ENCODE measurements at places on chromosomes 5 and 9.
A peak's percentile ranks its signal among the peaks of the same experiment; 100 is the strongest.

GRCh38 chr5:73119451-73120157 is 771 bp upstream of the TMEM171 start:
- peak; percentile 54 for DNase-seq
- peak overlapping the region; percentile 4 for H3K27ac ChIP-seq
- H3K4me3 ChIP-seq = peak overlapping the region; percentile 50
- H3K4me1 ChIP-seq = peaks cover 27% of the 10 kb centered on the region
- no peaks in the 10 kb centered on the region for H3K36me3 ChIP-seq

GRCh38 chr9:70409800-70410199 is 4.7 kb downstream of the KLF9 start:
- H3K27ac ChIP-seq = peak overlapping the region; percentile 100
- H3K36me3 ChIP-seq = peaks cover 31% of the 10 kb centered on the region
- peaks cover 61% of the 10 kb centered on the region for H3K4me1 ChIP-seq
- no peaks in the 10 kb centered on the region for H3K27me3 ChIP-seq
- DNase-seq = no peak

GRCh38 chr5:180367300-180367699 is 14.2 kb upstream of the GFPT2 start:
- H3K4me3 ChIP-seq = no peak overlapping the region
- no peak for DNase-seq
- no peak overlapping the region for H3K27ac ChIP-seq
- no peaks in the 10 kb centered on the region for H3K36me3 ChIP-seq
- peaks cover 4% of the 10 kb centered on the region for H3K4me1 ChIP-seq

DNA sequence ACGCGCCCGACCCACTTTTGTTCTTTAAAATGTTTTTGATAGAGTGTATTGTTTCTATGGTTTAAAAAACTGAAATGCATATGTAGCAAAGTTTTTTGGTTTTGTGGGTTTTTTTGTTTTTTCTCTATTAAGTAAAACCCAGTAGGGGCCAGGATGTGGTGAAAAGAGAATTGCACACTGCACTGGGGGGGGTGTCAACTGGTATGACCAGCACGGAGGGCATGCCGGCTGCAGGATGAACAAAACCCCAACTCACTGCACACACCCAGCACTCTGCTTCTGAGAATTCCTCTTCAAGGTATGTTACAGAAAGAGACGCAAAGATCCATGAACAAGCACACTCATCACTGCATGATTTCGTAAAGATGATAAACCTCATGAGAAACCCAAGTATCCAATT is 75.0 kb downstream of the STK10 start:
- peak; percentile 96 for DNase-seq
- peak overlapping the region; percentile 91 for H3K27ac ChIP-seq
- peaks cover 61% of the 10 kb centered on the region for H3K36me3 ChIP-seq

GRCh38 chr9:109476642-109477257 is 21.4 kb downstream of the PTPN3 start:
- H3K27me3 ChIP-seq = peaks cover 6% of the 10 kb centered on the region
- no peak overlapping the region for H3K27ac ChIP-seq
- no peak overlapping the region for H3K4me3 ChIP-seq
- H3K4me1 ChIP-seq = no peaks in the 10 kb centered on the region
- no peaks in the 10 kb centered on the region for H3K36me3 ChIP-seq
- DNase-seq = no peak

DNA sequence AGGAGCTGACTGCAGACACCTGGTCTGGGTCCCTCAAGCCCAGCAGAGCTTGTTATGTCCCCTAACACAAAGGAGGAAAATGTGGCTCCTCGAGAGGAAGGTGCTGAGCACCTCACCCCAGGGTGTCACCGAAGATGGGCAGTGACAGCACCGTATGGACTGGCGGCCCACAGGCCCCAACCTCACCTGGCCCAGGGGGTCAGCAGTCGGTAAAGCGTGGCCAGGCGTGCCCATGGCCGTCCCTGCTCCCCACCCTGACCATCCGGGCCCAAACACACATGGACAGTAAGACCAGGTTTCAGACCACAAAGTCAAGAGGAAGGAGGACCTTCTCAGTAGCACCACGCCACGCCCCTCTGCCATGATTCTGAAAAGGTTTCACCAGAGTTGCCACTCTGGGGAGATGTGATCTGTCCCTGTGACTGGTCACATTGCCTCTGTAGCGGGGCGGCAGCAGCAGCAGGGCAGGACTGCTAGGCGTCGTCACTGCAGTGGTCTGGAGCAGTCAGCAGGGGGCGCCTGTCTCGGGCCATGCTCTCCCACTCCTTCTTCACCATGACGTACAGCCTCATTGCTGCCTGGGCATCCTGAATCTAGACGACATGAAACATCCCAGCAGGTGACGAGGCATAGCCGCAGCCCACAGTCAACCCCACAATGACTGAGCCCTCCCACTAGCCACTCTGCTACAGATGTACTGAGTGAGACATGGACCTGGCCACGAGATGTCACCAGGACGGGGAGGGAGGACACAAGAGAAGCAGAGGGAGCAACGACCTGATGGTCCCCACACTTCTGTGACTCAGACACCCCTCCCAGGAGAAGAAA is 11.1 kb downstream of the REXO4 start:
- H3K27me3 ChIP-seq = no peaks in the 10 kb centered on the region
- H3K36me3 ChIP-seq = peaks cover 47% of the 10 kb centered on the region
- peak overlapping the region; percentile 78 for H3K27ac ChIP-seq

GRCh38 chr5:163342306-163342705 is 95.1 kb upstream of the CCNG1 start:
- no peaks in the 10 kb centered on the region for H3K27me3 ChIP-seq
- no peaks in the 10 kb centered on the region for H3K36me3 ChIP-seq
- no peak for DNase-seq
- H3K27ac ChIP-seq = no peak overlapping the region
- no peak overlapping the region for H3K4me3 ChIP-seq
- H3K4me1 ChIP-seq = no peaks in the 10 kb centered on the region

GRCh38 chr5:131758520-131758900 is 38.3 kb downstream of the FNIP1 start:
- no peak overlapping the region for H3K27ac ChIP-seq
- DNase-seq = no peak
- H3K4me1 ChIP-seq = peaks cover 22% of the 10 kb centered on the region
- no peaks in the 10 kb centered on the region for H3K27me3 ChIP-seq
- H3K36me3 ChIP-seq = peaks cover 7% of the 10 kb centered on the region

- H3K27me3 ChIP-seq = peaks cover 4% of the 10 kb centered on the region
- DNase-seq = no peak
- H3K36me3 ChIP-seq = no peaks in the 10 kb centered on the region
- no peak overlapping the region for H3K4me3 ChIP-seq
Observed at GRCh38 chr5:124704594-124705284, 41.7 kb downstream of the ZNF608 start.

DNA sequence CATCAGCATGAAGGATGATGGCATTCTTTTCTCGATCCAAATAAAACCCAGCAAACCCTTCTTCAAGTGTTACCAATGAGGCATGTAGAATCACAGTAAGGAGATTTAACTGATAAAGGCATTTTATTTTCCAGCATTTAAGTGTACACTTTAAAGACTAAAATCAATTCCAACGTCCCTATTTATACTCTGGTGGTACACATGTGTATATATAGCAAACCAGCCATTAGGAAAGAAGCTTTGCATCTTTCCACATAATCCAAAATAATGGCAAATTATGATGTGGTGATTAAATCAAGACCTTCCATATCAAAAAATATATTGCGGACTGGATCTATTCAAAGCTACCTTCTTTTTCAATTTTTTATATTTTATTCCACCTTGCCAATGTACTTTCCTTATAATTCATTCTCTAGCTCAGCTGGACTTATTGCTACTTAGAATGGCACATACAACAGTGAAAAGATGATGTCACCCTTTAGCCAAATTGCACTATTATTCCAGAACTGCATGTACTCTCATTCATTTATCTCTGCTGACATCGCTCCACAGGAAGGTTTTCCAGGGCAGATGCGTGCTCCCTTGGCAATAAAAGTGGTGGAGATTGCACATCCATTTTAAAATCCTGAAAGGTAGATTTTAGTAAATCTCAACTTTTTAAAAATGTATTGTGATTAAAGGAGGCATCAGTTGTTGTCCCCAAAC is 63.3 kb upstream of the SLC30A5 start:
- no peak for DNase-seq
- no peaks in the 10 kb centered on the region for H3K36me3 ChIP-seq
- H3K27ac ChIP-seq = no peak overlapping the region
- H3K4me3 ChIP-seq = no peak overlapping the region
- H3K27me3 ChIP-seq = peaks cover 2% of the 10 kb centered on the region
- no peaks in the 10 kb centered on the region for H3K4me1 ChIP-seq

- DNase-seq = no peak
- no peak overlapping the region for H3K4me3 ChIP-seq
- H3K27ac ChIP-seq = no peak overlapping the region
- no peaks in the 10 kb centered on the region for H3K4me1 ChIP-seq
- no peaks in the 10 kb centered on the region for H3K36me3 ChIP-seq
Observed at GRCh38 chr5:112036206-112036605, 279.2 kb upstream of the NREP start.

Data from activated CD8-positive, alpha-beta T cell treated with anti-CD3 and anti-CD28 coated beads for 36 hours (primary cell).